ENCODE measurements at places on chromosomes 5 and 9.

GRCh38 chr5:91343916-91344315, 39.2 kb downstream of the ARRDC3 start:
- H3K36me3 ChIP-seq = no peaks in the 10 kb centered on the region
- no peaks in the 10 kb centered on the region for H3K4me1 ChIP-seq
- no peaks in the 10 kb centered on the region for H3K27me3 ChIP-seq
- H3K4me3 ChIP-seq = no peak overlapping the region
- no peak for DNase-seq

GRCh38 chr9:128276574-128277270, 646 bp downstream of the SWI5 start:
- H3K27me3 ChIP-seq = no peaks in the 10 kb centered on the region
- H3K4me1 ChIP-seq = peaks cover 5% of the 10 kb centered on the region
- H3K4me3 ChIP-seq = peak overlapping the region; percentile 85
- DNase-seq = no peak
- H3K36me3 ChIP-seq = no peaks in the 10 kb centered on the region

- H3K36me3 ChIP-seq = no peaks in the 10 kb centered on the region
- DNase-seq = no peak
- H3K4me1 ChIP-seq = no peaks in the 10 kb centered on the region
- no peak overlapping the region for H3K4me3 ChIP-seq
- no peaks in the 10 kb centered on the region for H3K27me3 ChIP-seq
These were observed 658.4 kb downstream of the TLR4 start for GRCh38 chr9:118362596-118362995.

DNA sequence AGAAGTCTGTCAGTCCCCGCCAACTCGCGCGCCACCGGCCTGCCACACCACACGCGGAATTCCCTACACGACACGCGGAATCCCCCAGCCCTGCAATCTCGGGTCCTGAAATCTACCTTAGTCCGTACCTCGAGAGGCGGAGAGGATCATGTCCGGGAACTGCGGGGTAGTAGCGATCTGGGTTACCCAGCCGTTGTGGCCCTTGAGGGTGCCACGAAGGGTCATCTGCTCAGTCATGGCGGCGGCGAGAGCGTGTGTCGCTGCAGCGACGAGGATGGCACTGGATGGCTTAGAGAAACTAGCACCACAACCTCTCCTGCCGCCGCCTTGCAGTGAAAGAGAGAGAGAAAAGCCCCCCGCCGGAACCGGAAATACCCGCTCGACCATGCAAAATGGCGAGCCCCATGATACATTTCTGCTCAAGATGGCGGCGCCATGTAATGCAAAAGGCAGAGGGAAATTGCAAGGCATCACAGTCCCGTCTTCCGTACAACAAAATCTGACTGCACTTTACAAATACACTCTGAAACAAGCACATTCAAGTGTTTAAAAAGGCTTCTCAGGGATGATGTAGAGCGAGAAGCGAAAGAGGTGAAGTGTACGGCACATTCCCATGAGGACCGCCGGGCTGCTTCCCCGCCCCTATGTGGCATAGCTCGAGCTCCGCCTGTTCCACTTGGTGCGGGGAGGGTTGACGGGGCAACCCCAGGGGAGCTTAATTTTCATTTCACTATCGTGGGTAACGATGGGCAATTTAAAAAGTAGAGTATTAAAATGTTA, at the start of gene RACK1:
RACK1 (minus strand) TSS at position 343 of the 780 bp plus-strand sequence; CDS start at position 237, 106 bp downstream.
- no peaks in the 10 kb centered on the region for H3K27me3 ChIP-seq
- peak within 1 kb of the TSS; percentile 91 for H3K27ac ChIP-seq
- peaks cover 50% of the 10 kb centered on the region for H3K4me1 ChIP-seq
- H3K36me3 ChIP-seq = no peaks in the 10 kb centered on the region
- H3K4me3 ChIP-seq = peak within 1 kb of the TSS; percentile 66

- no peak overlapping the region for H3K4me3 ChIP-seq
- no peaks in the 10 kb centered on the region for H3K4me1 ChIP-seq
- H3K36me3 ChIP-seq = no peaks in the 10 kb centered on the region
These were observed 25.4 kb downstream of the MEGF10 start for GRCh38 chr5:127316011-127316410.

- no peaks in the 10 kb centered on the region for H3K36me3 ChIP-seq
- H3K27ac ChIP-seq = no peak overlapping the region
- H3K4me3 ChIP-seq = no peak overlapping the region
- no peaks in the 10 kb centered on the region for H3K27me3 ChIP-seq
- DNase-seq = no peak
These were observed 258.8 kb upstream of the ZNF608 start for GRCh38 chr5:125005266-125005665.

DNA sequence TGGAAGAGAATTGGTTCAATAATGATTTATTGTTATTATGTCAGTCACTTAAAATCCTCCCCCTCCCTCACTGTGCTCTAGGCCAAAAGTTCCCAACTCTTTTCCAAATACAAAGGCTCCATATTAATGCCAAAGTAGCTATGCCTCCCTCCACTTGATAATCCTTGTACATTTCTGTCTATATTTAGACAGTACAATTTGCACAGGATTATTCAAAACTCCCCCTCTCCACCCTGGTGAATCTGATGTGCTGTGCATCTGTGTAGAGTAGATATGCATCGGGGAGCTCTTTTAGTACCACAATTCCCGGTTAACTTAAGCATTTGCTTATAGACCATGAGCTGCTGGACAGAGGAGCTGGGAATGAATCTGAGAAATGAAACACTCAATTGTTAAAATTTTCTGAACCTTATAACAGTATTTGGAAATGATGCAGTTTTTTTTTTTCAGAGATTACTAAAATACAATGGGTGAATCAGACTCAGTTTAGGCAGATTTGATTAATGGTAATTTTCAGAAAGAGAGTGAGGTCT, 27.6 kb downstream of the GLRA1 start:
- no peak overlapping the region for H3K4me3 ChIP-seq
- no peaks in the 10 kb centered on the region for H3K4me1 ChIP-seq
- DNase-seq = no peak
- no peaks in the 10 kb centered on the region for H3K36me3 ChIP-seq
- H3K27ac ChIP-seq = no peak overlapping the region

- no peak overlapping the region for H3K4me3 ChIP-seq
- no peak for DNase-seq
- no peaks in the 10 kb centered on the region for H3K27me3 ChIP-seq
- no peaks in the 10 kb centered on the region for H3K4me1 ChIP-seq
These were observed 64.8 kb downstream of the HMCN2 start for GRCh38 chr9:130330202-130330862.

- no peaks in the 10 kb centered on the region for H3K4me1 ChIP-seq
- H3K36me3 ChIP-seq = no peaks in the 10 kb centered on the region
- DNase-seq = no peak
- no peaks in the 10 kb centered on the region for H3K27me3 ChIP-seq
- no peak overlapping the region for H3K4me3 ChIP-seq
- H3K27ac ChIP-seq = no peak overlapping the region
These were observed 65.8 kb upstream of the RANBP3L start for GRCh38 chr5:36367524-36367923.
